ENCODE measurements at places on chromosomes 7 and 10.

GRCh38 chr7:66070222-66070621, 5.4 kb upstream of the ASL start:
- DNase-seq = no peak

DNA sequence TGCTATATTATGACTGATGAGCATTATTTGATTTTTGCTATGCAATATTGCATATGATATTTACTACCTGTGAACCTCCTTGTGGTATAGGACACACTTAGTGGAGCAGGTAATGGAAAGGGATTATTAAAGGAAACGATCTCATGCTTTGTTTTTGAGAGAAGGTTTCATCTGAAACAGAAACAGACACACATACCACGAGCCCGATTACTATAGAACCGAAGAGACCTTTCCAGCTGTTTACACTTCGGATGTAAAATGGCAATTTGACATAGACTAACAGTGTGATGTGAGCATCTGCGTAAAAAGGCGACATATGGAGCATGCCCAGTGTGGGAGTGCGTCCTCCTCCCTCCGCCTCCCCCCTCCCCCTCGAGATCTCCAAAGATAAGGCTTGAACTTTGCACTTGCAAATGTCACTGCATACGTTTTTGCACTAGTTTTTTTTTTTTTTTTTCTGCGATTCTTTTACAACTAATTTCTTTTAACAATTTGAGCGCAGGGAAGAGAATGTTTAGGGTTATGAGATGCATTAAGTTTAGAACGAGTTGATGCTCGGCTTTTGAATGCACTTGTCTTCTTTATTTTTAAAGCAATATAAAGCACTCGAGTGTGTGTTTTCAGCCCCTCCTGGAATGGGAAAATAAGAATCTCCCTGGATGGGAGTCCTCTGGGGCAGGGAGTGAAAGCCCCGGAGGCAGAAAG, 251.0 kb downstream of the NSUN6 start:
- no peak for DNase-seq

DNA sequence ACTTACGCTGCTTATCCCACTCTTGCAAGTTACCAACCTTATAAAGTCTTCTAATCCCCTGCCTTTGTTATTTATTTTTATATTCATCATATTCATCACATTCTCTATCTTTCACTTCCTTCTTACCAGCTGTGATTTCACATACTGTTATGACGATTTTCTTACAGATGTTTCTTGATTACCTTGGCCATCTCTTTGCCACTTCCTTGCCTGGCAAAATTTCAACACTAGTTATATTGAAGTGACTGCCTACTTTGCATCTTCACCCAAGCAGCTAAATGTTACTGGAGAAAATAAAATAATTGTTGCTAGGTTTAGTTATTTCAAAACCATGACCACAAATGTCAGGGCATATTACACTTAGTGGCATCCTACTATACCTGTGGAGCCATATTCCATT, 8.8 kb upstream of the STEAP4 start:
- no peak for DNase-seq

DNA sequence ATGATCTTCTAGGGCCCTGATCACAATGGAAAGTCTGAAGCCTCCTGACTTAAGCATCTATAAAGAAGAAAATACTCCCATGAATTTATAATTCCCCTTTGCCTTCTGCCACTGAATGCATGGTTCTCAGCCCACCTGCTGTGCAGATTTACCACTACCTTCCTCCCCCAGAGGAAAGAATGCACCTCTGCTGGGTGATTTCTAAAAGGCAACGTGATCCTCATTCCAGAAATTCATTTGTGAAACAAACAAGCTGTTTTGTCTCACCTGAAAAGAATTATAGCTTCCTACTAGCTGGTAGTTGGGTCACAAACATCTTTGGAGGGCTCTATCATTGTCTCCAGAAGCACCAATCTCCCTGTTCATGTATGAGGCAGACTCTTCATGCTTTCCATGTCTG, 320.2 kb downstream of the CDC14C start:
- DNase-seq = no peak

DNA sequence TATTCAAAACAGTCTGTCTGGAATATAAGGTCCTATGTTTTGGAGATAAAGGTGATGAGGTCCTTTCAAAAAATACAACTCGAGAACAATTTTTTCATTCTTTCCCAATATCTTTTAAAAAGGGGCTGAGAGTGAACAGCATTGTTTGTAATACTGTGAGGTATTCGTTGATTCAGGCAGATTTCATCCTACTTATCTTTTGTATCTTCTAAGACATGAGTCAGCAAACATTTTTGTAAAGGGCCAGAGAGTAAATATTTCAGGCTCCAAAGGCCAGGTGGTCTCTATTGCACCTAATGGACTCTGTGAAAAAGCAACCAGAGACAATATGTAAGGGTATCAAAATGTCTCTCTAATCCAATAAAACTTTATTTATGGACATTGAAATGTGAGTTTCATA, 8.1 kb upstream of the ANK3 start:
- no peak for DNase-seq

GRCh38 chr7:29881724-29882123, 75.4 kb downstream of the WIPF3 start:
- no peak for DNase-seq

- DNase-seq = no peak
These were observed 40.7 kb upstream of the SPDYE3 start for GRCh38 chr7:100266576-100267354.

DNA sequence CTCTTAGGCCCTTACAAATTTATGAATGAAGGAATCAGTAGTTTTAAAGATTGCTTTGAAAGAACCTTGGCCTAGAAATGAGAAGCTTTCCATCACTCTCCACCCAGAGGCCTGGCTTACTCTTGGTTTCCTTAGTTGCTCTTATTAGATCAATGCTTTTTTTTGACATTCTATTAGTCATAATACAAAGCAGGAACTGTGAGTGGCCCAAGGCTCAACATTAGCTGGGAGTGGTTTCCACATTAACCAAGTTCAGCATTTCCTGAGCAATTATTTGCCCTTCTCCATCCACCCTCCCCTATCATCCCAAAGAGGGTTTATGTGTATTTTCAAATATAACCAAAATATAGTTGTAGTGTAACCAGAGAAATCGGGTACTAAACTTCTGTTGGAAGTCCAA, 103.4 kb upstream of the FAM204A start:
- DNase-seq = no peak

DNA sequence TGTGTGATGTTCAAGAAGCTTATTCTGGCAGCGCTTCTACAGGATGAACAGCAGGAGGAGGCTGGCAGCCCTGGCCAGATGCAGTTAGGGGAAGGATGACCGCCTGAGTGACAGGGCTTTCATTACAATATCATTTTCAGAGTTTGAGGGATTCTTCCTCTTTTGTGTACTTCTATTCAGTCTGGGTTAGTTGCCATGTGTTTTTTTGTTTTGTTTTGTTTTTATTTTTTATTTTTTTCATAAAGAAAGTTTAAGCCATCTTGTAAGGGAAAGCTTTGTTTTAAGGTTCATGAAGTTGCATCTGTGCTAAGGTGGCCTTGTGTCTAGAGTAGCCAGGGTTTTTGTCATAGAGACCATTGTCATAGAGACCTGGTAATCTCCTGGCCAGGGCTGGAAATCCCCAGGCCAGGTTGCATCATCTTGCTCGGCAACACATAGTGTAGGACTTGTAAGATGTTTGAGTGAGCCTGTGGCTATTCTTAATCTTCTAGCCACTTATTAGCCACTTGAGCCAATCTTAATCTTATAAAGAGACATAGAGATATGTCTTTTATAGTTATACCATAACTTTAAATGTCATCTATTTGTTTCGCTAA, 230.5 kb upstream of the TMEM229A start:
- DNase-seq = no peak

- DNase-seq = no peak
These were observed 70.8 kb upstream of the CDCA7L start for GRCh38 chr7:22016507-22016906.

- DNase-seq = no peak
These were observed 155.0 kb upstream of the CHST15 start for GRCh38 chr10:124248056-124249045.

DNA sequence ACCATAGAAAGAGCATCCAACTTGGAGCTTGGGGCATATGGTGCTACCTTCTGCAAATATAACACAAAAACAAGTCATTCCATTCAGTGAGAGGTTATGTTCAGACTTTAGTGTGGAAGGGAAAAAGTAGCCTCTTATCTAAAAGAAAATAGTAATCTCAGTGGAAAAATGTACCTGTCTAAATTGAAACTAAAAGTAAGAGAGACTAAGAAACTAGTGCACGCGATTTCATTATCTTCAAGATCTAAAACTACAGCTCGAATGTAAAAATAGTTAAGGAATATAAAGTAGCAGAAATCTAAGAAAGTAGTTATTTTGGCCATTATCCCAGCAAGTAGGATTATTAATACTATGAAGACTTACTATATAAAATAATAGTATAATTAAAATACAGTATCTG, 233.0 kb upstream of the PPP1R3A start:
- no peak for DNase-seq

DNA sequence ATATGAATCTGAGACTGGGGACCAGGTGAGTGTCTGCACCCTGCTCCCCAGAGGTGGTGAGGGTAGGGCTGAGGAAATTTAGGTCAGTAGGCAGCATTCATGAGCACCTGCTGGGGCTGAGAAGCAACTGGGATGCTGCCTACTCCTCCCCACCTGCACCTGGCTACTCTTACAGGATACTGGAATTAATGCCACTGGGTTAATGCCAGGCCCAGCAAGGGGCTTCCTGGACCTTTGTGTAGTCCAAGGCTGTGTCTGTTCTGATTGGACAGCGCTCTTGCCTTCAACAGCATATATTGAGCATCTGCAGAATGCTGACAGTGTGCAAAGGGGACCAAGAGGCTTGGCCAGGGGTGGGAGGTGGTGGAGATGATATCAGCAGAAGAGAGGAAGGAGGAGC, 32.1 kb downstream of the ADCYAP1R1 start:
- no peak for DNase-seq

GRCh38 chr7:130937830-130938229, 203.8 kb upstream of the KLF14 start:
- DNase-seq = no peak

- DNase-seq = no peak
These were observed 423.8 kb downstream of the GFRA1 start for GRCh38 chr10:115849197-115849596.

DNA sequence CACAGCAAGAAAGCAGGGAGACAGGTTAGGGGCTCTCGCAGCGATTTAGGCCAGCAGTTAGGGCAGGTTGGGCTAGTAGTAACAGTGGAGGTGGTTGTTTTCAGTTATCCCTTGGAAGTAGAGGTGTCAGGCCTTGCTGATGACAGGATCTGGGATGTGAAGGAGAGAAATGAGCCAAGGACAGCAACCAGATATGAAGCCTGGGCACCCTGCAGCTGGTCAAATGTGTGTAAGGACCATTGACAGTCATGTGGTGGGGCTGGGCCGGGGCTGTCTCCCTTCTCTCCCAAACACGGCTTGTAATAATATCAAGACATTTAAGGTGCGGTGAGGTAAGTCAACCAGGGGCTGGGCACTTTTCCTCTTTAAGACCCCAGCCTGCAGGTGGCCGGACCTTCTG, 112.5 kb upstream of the IGFBP3 start:
- DNase-seq = no peak

- DNase-seq = no peak
These were observed 23.7 kb downstream of the GSDME start for GRCh38 chr7:24733414-24734060.

GRCh38 chr10:116654816-116655215, 34.1 kb downstream of the PNLIPRP2 start:
- no peak for DNase-seq

DNA sequence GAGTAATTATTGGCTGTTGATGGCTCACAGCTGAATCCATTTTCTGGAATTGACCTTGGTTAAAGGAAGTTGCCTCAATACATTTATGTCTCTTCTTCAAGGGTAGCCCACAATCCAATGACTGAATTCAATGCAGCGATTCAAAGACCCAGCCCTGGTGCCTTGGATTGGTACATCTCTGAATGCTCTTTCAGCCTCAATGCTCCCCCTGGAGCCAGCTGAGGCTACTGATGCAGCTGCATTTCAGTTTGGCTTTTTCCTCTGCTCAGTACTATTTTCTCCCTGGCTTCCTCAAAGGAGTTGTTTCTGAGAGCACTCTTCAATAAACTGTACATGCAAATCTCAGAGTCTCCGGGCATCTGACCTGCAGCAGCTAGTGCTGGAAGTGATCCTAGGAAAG, 633 bp upstream of the EBLN1 start:
- no peak for DNase-seq

DNA sequence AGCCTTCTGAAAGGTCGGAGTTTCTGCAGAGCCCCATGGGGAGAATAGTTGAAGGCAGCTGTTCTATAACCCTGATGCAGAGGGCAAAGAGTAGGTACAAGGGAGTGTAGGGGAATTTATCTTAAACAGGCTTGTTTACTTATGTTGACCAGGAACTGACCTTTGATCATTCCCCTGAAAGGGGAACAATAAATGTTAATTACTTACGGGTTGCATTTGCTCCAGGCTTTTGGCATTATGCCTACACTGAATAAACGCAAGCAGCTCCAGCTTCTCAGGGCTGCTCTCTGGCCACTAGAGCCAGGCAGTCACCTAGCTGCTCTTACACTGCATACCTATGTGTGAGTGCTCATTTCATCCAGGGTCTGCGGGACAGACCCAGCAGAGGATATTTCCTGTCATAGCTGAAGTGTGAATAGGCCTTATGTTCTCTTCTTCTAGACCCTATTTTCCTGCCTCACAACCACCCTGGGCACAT, 26.9 kb upstream of the ABCA13 start:
- no peak for DNase-seq

Measured in left renal cortex interstitium (tissue), 4 donors.